ENCODE measurements at places on chromosomes 6 and 20. TPM values are rescaled to one million over a fixed set of nuclear protein-coding genes. Genes with fewer than 3 reads are reported as not detected.

- ATAC-seq = no peak
Measured at GRCh38 chr20:2817891-2818595, 1.9 kb downstream of the TMEM239 start.

GRCh38 chr6:75421316-75422023, 72.1 kb downstream of the FILIP1 start:
- ATAC-seq = no peak

DNA sequence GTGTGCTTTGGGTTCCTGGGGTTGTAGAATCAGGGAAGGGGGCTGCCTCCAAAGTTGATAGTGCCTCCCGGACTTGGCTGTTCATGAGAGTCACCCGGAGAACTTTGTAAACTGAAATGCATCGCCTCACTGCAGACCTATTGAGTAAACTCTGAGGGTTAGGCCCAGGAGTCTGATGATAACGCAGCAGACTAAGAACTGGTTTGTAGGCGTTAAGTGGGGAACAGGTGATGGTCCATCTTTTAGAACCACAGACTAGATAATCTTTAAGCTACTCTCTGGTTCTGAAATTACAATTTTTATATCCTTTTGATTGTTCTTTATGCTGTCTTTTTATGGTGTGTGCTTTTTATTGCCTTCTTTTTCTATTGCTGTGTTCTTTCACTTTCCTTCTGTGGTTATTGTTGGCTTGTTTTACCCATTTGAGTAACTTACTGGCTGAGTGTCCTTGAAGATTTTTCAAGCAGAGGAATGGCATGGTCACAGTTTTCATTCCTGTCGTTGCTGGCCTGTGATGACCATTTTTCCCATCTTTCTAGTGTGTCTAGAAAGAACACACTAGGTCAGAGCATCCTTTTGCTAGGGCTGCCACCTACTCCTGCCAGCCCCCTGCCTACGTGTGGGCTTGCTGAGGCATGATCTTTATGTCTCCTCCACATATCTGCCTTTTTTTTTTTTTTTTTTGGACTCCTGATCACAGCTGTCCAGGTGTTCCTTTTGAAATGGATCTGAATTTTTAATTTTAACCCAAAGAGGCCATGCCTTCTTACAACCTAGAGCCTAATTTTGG, 30.9 kb downstream of the LRRC1 start:
- ATAC-seq = no peak

DNA sequence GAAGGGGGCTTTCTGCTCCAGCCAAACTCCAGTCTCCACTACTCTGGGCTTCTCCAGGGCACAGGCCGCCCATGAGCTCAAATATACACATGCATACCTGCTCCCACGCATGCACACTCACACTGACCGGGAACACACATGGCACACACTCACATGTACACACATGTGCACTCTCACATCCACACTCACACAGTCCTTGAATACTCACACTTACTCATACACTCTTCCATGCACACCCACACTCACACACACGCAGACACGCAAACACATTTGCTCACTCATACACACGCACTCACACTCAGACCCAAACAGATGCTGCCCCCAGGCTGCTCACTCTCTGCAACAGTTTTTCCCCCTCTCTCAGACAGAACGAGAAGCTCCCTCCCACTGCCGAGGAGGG, 7.0 kb downstream of the GDAP1L1 start:
- ATAC-seq = no peak

DNA sequence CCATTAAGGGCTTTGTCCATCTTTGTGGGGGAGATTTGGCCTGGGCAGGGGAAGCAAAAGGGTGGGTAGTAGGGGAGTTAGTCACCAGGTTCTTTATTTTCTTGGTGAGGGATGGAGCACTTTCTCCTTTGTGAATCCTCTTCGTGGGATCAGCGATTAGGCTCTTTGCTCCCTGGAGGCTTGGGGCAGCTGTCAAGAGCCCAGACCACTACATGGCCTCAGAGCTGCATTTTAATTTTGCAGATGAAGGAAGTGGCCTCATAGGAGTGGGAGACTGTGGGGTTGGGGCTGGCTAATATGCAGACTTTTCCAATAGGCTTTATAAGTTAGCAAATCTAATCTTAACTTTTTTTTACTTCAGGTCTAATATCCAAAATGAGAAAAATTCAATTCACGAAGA, 168.1 kb upstream of the DEFB112 start:
- ATAC-seq = no peak

- ATAC-seq = no peak
Measured at GRCh38 chr6:15596186-15596896, 66.5 kb downstream of the DTNBP1 start.

DNA sequence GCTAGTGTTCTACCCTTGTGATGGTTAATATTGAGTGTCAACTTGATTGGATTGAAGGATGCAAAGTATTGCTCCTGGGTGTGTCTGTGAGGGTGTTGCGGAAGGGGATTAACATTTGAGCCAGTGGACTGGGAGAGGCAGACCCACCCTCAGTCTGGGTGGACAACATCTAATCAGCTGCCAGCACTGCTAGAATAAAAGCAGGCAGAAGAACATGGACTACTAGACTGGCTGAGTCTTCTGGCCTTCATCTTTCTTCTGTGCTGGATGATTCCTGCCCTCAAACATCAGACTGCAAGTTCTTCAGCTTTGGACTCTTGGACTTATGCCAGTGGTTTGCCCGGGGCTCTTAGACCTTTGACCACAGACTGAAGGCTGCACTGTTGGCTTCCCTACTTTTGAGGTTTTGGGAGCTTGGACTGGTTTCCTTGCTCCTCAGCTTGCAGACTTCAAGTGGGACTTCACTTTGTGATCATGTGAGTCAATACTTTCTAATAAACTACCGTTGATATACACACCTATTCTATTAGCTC, 50.1 kb downstream of the SDHAF4 start:
- no peak for ATAC-seq

FAM83B gene
- total RNA-seq = not detected

TMEM170B gene
- 8.4 TPM for total RNA-seq

HLA-DPB1 gene
- 55.3 TPM for total RNA-seq

OR2B6 gene
- total RNA-seq = not detected

Data from gastroesophageal sphincter (tissue), 4 donors.